ENCODE measurements at places on chromosomes 16 and 17.

- no peak for DNase-seq
Observed at GRCh38 chr17:28963055-28963611, 11.8 kb upstream of the PHF12 start.

DNA sequence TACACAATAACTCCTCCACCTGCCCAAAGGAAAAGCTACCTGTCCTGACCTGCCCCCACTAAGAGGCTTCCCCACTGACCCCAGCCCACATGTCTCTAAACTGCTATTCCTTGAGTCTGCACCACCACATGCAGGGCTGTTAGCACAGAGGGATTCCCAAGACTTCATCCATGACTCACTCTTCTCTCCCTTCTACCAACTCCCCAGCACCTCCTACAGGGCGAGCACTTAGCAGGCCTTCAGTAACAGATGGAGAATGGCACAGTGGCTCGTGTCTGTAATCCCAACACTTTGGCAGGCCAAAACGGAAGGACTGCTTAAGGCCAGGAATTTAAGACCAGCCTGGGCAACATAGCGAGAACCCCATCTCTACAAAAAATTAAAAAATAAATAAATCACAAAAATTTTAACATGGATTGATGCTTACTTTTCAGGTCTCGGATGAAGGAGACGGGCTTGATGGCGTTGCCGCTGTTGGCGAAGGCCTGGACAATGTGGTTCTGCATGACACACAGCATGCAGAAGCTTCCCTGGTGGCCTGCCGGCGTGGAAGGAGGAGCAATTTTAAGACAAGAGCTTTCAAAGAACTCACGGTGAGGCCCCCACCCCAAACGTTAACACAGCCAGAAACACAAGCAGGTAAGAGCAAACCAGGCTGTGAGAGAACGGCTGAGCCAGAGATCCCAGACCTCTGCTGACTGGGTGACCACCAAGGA is 12.0 kb downstream of the USP36 start:
- DNase-seq: no peak

DNA sequence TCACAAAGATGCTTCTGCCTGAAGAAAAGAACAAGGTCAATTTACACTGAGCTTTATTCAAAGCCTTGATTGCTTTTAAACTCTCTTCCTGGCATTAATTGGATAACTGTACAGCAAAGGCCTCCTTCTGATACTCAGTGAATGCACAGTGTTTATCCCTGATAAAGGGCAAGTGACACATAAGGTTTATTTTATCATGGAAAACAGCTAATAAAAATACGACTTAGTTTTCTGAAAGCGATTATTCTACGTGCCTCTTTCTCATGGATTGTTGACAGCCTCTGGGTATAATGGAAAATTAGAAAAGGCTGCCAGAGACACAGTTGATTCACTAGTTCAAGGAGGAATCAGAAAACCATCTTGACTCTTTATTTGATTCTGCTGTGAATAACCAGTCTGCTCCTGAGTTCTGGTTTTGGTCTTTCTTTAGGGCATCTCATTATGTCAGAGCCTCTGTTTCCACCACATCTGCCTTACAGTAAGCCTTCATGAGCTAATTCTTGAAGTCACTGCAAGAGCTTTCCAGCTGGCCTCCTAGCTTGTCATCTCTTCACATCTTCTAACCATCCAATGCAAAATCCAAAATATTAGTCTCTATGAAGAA is 212.9 kb downstream of the CNTNAP4 start:
- DNase-seq: no peak

- DNase-seq: no peak
Observed at GRCh38 chr17:45648642-45649041, 135.5 kb upstream of the CRHR1 start.

DNA sequence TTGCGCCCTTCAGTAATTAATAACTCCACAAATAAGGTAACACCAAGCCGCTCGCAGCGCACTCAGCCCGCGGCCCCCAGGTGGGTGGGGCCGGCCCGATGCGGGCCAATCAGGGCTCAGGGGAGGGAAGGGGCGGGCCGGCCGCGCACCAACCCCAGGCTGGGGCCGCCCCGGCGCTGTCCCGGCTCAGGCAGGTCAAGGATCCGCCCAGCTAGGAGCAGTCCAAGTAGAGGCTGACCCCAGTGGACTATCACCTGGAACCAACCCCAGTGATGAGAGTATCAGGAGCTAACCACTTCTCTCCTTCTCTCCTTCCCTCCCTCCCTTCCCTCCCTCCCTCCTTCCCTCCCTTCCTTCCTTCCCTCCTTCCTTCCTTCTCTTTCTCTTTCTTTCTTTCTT is 110.8 kb downstream of the C16orf78 start:
- no peak for DNase-seq

DNA sequence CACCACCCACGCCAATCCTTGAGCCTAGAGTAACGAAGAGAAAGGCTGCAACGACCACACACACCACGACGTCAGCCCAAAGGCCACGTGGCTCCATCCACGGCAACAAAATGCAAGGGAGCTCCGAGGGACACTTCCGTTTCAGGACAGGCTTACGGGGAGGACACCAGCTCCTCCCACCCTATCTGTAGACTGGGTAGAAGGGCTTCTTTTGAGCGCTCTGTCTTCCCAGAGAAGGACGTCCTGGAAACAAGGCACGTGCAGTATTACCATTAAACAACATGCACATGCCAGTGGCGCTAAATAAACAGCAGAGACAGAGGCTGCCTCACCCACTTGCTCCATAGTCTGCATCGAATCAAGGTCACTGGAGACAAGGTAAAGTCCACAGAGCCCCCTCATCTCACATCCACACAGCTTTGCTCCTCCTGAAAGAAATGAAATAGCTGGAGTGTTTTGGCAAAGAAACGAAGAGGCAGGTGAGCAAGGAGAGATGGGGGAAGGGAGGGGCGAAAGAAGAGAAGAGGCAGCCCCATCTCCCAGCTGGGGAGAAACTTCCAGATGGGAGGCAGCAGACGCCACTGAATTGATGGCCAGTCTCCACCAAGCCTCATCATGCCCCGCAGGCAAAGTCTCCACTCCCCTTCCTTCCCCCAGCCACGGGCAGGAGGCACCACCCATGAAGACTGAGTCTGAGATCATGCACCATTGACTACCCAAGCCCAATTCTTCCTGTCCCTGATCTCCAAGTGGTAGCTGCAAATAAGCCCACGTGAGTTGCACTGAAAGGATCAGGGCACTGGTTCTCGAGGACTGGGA is 24.0 kb downstream of the ZFHX3 start:
- no peak for DNase-seq

GRCh38 chr17:77400445-77400870 is 259.7 kb downstream of the SEC14L1 start:
- no peak for DNase-seq

GRCh38 chr17:49003557-49004511 is 6.6 kb downstream of the IGF2BP1 start:
- DNase-seq: no peak

DNA sequence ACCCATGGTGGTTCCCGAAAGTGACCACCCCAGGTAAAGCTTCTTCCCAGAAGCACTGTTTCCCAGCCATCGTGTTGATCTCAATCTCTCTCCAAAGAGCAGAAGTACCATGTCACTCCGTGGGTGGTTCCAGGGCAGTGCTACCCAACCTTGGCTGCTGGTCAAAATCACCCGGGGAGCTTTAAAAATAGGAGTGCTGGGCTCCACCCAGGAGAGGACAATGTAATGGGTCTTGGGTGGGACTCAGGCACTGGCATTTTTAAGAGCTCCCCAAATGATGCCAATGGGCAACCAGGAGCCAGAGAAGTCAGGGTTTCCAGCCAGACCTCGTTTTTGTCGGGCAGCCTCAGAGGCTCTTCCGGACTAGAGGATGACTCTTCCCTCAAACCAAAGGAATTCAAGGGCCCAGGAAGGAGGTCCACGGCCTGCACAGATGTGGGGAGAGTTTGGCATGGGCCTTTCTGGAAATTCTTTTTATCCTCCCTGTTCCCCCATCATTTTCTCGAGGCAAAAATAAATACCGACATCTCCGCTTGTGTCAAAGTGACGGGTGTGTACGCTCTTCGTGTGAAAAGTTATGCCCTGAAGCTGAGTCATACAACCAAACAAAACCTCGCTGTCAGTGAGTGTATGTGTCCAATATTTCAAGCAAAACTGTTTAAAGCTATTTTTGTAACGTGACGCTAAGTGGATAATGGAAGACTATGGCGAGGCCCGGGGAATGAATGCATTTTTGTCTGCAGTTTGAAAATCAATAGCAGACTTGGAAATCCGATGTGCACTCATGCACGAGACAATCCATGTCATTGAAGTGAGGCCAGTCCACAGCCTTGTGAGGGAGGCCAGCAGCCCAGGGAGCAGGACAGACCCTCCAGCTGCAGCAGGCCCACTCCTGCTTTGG is 364.1 kb downstream of the FOXL1 start:
- no peak for DNase-seq

DNA sequence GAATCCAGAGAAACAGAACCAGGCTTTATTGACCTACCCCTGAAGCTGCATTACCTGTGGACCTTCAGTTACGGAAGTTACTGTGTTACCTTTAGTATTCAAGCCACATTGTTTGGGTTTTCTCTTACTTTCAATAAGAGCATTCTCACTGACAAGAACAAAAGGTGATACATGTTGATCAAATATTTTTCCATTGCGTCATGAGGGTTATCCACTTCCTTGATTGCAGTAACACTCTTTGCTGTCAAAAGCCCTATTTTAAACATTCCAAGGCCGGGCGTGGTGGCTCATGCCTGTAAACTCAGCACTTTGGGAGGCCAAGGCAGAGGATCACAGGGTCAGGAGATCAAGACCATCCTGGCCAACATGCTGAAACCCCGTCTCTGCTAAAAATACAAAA is 28.6 kb upstream of the PAFAH1B1 start:
- DNase-seq: no peak

DNA sequence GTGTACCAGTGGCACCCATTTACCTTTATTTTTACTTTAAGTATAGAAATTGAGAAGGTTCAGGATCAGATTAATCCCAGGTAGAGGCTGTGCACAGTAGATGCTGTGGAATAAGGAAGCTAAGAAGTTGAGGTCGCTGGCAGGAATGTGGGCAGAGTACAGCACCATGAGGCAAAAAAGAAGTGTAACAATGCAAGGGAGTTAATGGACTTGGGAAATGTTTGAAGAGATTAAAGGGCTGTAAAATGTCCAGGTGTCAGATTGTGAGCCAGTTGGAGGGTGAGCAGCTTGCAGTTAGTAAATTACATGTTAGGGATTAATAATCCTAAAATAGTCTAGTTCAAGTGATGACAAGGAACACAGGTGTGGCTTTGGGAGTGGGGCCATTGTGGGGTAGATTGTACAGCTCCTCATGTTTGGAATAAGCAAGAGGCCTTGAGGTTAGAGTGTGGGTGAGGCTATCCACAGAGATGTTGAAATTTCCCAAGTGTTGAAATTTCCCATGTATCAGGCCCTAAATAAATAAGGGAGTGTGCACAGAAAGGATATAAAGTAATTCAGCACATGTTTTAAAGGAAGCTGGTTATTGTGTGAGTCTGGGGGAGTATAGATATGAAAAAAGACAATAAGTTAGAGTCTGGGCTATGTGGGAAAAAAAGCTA is 21.5 kb downstream of the TAT start:
- no peak for DNase-seq

GRCh38 chr16:7361416-7362129 is 28.9 kb downstream of the RBFOX1 start:
- no peak for DNase-seq

- DNase-seq: no peak
Observed at GRCh38 chr17:65017207-65017774, 39.2 kb downstream of the GNA13 start.

DNA sequence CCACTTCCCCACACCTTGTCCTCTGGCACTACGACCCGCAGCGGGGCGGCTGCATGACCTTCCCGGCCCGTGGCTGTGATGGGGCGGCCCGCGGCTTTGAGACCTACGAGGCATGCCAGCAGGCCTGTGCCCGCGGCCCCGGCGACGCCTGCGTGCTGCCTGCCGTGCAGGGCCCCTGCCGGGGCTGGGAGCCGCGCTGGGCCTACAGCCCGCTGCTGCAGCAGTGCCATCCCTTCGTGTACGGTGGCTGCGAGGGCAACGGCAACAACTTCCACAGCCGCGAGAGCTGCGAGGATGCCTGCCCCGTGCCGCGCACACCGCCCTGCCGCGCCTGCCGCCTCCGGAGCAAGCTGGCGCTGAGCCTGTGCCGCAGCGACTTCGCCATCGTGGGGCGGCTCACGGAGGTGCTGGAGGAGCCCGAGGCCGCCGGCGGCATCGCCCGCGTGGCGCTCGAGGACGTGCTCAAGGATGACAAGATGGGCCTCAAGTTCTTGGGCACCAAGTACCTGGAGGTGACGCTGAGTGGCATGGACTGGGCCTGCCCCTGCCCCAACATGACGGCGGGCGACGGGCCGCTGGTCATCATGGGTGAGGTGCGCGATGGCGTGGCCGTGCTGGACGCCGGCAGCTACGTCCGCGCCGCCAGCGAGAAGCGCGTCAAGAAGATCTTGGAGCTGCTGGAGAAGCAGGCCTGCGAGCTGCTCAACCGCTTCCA is 2.6 kb downstream of the METTL26 start:
- DNase-seq: no peak

- DNase-seq: no peak
Observed at GRCh38 chr16:15757630-15758251, 99.1 kb downstream of the MYH11 start.

GRCh38 chr16:84513123-84513522 is 8.7 kb upstream of the MEAK7 start:
- DNase-seq: no peak

DNA sequence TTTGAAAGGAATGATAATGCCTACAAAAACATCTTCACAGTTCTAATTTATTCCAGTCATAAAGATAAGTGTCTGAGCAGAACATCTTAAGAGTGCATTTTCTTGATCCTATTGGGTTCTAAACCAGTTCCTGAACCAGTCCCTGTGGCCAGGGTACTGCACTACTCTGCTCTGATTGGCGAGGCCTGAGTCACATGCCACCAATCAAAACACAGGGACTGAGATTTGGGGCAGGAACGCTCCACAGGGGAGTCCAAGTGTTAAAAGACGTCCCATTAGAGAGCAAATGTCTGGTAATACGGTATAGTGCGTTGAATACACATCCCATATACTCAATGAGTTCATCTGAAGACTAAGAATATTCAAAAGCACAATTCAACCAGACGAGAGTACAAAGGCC is 3.0 kb upstream of the NUP93 start:
- DNase-seq: no peak

DNA sequence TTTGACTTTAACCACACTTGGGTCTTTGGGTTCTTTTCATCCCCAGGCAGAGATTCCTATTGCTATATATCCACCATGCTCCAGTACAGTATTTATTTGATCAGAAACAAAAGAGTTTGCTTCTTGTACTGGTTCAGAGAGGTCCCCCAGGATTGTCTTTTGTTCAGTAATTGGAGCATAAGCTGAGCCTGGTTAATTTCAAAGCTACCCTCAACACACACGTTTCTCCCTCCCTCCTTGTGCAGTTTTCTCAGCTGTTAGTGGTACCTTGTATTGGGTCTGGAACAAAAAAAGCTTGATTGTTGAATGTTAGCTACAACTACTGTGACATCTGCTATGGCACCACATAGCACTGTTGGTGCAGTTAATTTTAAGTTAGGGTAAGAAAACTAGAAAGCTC is 50.0 kb downstream of the NUP93 start:
- no peak for DNase-seq

- DNase-seq: no peak
Observed at GRCh38 chr16:49664221-49665215, 191.4 kb downstream of the ZNF423 start.

GRCh38 chr16:10589109-10589508 is 8.7 kb upstream of the EMP2 start:
- no peak for DNase-seq

GRCh38 chr17:1792495-1793446 is 30.9 kb downstream of the SERPINF1 start:
- no peak for DNase-seq

- no peak for DNase-seq
Observed at GRCh38 chr16:83350481-83350880, 457.3 kb upstream of the HSBP1 start.
